Iris pigment epithelial cell (primary cell): ENCODE measurements at places on chromosomes 7 and 10.

DNA sequence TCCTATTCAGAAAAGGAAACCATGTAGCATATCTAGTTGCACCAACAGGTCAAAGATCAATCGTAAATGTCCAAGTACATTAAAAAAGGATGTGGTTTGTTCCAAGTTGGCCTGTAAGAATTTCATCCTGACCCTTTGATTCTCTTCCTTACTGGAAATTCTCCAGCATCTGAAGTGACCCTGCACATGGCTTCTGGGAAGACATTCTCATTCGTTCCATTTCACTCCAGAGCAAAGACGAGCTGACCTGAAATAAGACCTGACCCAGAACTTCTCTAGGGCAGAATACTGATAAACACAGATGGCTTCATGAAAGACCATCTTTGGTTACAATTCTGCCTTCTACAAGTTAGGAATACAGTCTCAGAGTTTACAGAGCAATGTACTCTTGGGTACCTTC, 39.8 kb downstream of the ASB4 start:
- no peak for DNase-seq

DNA sequence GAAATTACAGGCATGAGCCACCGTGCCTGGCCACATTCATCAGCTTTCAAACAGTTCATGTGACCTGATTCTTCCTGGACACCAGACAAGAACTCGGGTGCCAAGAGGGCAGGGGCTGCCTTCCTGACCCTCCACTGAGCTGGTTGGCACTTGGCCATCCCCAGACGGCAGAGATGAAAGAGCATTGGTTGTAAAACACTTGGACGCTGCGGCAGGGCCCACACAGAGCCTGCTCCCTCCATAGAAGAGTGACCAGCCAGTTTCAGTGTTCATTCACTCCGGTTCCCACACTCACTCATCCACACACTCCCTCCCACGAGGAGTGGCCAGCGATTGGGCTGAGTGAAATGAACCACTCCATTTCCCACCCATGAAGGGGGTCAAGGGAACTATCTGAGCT, 112.3 kb downstream of the ITGB8 start:
- DNase-seq, result no peak

DNA sequence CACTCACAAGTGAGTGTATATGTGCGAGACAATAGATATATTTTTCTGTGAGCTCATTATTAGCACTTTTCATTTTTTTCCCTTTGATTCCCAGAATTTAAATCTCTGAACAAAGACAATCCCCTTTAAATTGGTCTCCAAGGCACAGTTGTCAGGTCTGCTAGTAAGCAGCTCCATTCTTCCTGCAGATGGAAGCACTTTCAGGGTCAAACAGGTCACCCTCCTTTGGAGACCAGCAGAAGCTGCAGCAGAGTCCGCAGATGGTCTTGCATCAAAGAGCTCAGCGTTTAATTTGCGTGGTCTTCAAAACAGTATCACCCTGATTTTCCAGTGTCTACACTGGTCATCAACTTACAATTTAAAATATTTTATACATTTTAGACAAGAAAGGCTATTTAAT, 543.8 kb downstream of the ARL4A start:
- DNase-seq, result no peak

- no peak for DNase-seq
These were observed 136.4 kb upstream of the MDFIC start for GRCh38 chr7:114785496-114785895.

DNA sequence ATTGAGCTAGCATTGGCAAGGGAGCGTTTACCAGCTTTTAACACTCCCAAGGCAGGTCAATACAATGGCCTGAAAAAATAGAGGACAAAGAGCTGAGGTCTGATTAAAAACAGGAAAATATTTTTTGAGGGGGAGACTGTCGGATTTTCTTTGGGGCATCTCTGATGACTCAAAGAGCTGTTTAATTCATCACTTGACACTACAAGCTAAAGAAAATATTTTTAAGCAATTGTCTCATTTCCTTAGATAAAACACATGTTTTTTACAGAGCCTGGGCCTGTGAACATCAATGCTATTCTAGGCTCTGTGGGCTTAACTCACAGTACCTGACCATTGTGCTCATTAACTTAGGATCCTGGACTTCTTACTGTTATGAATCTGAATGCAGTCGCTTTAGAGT, 100.8 kb downstream of the NRP1 start:
- no peak for DNase-seq

DNA sequence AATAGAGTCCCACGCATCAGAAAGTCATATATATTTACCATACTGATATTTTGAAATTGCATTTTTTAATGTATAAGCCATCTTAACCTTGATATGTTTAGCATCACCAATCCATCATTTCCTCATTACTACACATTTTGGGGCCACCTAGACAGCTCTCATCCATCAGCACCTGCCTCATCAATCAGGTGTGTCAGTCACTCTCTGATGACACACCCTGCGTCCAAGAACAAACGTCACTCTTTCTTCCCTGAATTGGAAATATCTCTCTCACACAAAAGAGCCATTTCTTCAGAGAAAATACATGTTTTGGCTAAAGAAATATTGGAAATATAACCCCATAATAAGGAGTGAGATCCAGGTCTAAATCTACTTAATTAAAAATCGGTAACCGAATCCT, 38.9 kb upstream of the RSU1 start:
- DNase-seq, result no peak

GRCh38 chr10:126397640-126398382, 9.5 kb upstream of the ADAM12 start:
- DNase-seq, result peak; percentile 96

DNA sequence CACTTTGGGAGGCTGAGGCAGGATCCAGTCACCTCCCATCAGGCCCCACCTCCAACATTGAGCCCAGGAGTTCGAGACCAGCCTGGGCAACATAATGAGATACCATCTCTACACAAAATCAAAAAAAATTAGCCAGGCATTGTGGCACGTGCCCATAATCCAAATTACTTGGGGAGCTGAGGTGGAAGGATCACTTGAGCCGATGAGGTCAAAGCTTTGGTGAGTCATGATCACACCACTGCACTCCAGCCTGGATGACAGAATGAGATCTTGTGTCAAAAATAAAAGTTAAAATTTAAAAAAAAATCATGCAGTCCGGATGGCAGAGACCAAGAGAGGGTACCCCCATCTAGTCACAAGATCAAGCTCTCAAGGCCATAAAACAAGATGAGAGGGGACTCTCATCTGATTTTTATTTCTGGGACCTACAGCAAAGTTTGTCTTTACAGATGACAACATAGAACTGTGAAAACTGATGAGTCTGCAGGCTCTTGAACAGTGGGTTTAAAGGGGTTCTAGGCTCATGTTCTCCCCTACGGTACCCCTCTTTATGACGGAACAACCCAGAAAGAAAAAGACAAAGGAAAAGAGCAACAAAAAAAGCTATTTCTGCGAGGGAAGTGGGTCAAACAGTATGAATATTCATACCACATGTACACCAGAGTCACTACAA, 28.9 kb upstream of the CREB3L2 start:
- peak; percentile 45 for DNase-seq
